ENCODE measurements at places on chromosomes 11 and 22.
A peak's percentile ranks its signal among the peaks of the same experiment; 100 is the strongest.

- no peak for DNase-seq
Measured at GRCh38 chr22:28560046-28560742, 119.4 kb downstream of the TTC28 start.

DNA sequence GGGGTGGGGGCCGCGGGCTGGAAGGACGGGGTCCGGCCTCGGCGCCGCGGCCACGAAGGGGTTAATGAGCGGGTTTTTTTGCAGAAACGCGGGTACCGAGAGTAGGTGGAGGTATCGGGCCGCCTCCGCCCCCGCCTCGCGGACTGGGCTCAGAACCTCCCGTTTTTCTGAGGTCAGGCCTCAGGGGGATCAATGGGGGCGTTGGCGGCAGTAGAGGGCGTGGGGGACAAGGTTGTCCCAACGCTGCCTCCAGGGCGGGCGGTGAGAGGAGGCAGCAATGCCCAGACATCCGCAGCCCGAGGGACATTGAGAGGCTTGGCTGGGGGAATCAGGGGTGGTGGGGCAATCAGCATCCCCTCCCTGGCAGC is 34.8 kb upstream of the PRODH start:
- no peak for DNase-seq

DNA sequence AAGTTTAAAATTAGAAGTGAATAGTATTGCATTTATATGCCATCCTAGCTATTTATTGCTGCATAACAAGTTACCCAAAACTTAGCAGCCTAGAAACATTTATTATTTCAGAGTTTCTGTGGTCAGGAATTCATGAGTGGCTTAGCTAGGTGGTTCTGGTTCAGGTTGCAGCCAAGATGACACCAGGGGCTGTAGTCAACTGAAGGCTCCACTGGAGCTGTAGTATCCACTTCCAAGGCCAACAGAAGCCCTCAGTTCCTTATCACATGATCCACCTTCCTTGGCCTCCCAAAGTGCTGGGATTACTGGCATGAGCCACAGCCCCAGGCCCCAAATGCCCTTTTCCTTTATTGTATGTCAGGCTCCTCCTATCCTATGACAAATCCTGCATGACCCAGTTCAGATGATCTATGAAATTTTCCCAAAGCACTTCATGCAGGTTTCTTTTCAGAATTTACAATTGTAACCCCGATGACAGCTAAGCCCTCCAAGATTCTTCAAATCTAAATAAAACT is 6.1 kb upstream of the ALG8 start:
- no peak for DNase-seq

DNA sequence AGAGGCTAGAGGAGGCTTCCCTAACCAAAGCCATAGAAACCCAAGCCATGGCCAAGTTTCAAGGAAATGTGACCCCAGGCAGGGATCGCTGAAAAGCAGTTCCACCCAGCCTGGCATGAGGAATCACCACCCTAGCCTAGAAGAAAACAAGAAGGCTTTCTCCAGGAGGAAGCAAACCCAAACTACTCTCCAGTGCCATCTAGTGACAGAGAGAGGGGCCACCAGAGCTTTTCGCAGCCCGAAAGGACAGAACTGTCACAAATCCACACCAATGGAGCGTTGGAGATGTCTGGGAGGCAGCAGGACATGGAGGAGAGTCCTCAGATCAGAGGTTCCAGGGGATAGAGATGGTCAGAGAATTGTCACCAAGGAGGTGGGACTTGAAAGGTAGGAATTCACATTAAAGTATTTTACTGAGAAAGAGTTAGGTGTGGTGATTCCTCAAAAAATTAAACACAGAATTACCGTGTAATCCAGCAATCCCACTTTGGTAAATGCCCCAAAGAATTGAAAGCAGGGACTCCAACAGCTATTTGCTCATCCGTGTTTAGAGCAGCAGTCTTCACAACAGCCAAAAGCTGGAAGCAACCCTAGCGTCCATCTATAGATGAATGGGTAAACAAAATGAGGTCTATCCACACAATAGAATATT is 67.3 kb upstream of the NUP50 start:
- DNase-seq = peak; percentile 16

DNA sequence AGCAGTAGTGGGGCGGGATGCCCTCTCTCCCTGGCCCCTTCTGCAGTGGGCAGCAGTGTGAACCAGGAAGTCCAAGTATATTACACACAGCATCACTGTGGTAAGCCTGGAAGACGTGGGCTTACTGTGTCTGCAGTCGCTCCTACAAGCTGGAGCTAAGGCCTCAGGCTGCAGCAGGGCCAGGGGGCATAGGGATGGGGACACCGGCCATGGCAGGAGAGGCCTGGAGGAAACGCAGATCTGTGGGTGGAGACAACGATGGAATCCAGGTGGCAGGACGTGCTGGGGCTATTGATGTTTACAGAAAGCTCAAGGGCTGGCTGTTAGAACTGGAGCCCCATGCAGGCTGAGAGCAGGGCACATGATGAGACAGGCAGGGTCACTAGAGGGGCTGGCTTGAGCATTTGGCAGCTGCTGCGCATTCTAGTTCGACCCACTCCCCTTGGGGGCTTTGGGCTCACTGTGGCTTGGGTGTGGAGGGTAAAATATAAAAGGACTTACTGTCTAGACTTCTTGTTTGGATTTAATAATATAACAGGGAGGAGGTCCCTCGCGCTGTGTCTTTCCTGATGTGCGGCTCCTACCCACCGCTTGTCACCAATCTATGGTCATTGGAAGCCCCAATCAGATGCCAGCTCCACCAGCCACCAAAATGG is 539.5 kb downstream of the TBC1D22A start:
- no peak for DNase-seq

GRCh38 chr11:133793271-133794035 is 51.9 kb downstream of the SPATA19 start:
- no peak for DNase-seq

DNA sequence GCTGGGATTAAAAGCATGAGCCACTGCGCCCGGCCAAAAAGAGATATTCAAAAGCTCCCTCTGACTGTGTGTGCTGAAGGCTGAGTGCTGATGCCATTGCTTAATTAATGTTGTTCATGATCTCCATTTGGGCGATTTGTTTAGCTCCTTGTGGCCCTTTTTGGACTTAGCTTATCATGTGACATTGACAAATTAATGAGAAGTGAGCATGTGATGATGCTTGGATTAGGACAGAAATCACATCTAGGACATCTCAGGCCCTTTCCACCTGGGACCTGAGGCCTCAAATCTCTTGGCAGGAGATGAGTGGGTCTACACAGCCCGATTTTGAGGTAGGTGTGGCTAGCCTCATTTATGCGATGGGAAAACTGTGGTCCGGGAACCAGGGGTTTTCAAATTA is 10.4 kb downstream of the EHF start:
- no peak for DNase-seq

DNA sequence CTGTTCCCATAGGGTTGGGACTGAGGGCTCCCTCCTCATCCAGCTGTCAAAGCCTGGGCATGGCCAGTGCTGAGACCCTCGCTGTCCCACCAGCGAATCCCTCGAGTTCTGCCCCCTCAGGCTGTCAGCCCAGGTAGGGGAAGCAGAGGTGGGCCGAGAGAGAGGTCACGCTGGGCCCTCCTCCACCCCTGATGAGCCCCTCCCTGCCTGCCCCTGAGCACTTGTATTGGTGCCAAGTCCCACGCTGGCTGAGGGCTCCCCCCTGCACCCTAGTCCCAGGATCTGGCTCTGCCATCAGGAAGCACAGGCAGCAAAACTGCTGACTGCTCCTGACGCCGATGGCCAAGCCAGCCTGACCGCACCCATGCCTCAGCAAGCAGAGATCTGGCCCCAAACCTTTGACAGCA is 3.3 kb downstream of the PRR33 start:
- no peak for DNase-seq

- no peak for DNase-seq
Measured at GRCh38 chr11:82047200-82047599, 686.5 kb downstream of the FAM181B start.

- no peak for DNase-seq
Measured at GRCh38 chr11:112082729-112083128, 3.8 kb downstream of the TIMM8B start.

- DNase-seq = no peak
Measured at GRCh38 chr11:121383716-121384115, 68.4 kb upstream of the SORL1 start.

GRCh38 chr22:35761037-35761436 is 43.4 kb downstream of the APOL5 start:
- no peak for DNase-seq

DNA sequence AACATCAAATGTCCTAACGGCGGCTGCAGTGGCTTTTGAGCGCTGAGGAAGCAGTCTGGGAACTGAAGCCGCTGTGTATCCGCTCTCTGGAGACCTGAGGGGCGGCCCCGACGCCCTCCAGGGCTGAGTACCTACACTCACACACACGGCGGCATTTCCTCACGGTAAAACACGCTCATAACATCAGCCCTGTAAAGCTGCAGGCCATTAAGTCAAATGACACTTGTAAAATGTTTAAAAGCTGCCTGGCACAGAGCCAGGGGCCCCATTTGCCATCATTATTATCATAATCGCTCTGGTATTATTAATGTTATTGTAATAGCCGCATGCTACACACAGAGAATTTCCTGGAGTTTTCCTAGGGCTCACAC is 5.1 kb downstream of the CARS1 start:
- no peak for DNase-seq

DNA sequence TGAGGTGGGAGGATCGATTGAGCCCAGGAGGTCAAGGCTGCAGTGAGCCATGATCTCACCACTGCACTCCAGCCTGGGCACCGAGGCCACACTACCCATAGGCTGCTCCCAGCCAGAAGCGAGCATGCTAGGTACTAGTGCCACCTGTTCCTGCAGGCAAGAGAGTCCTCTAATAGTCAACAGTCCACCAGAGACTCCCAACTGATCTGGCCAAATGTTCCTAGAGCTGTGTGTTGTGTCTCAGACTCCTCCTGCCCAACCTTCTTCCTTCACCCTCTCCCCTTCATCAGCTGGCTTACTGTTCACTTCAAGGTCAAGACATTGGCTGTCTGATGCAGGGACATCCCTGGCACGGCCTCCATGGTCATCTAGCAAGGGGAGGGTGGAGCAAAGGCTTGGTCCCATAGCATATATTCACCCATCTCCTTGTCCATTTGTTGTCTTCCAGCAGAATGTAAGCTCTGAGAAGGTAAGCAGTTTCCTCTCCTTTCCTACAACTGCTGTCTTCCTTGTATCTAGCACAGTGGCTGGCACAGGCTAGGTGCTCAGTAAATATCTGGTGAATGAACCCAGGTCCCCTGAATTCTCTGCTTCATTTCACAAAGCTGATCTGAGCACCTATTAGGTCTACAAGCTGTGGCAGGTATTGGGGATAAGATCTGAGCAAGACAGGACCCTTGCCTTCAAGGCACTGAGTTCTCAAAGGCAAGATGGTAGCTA is 126.2 kb upstream of the SERPIND1 start:
- DNase-seq = no peak

- peak; percentile 91 for DNase-seq
Measured at GRCh38 chr11:449889-450808, at the start of gene PTDSS2. Gene PTDSS2, plus strand, starts transcription at chr11:450279. Its CDS starts 177 bp downstream, at chr11:450456.

DNA sequence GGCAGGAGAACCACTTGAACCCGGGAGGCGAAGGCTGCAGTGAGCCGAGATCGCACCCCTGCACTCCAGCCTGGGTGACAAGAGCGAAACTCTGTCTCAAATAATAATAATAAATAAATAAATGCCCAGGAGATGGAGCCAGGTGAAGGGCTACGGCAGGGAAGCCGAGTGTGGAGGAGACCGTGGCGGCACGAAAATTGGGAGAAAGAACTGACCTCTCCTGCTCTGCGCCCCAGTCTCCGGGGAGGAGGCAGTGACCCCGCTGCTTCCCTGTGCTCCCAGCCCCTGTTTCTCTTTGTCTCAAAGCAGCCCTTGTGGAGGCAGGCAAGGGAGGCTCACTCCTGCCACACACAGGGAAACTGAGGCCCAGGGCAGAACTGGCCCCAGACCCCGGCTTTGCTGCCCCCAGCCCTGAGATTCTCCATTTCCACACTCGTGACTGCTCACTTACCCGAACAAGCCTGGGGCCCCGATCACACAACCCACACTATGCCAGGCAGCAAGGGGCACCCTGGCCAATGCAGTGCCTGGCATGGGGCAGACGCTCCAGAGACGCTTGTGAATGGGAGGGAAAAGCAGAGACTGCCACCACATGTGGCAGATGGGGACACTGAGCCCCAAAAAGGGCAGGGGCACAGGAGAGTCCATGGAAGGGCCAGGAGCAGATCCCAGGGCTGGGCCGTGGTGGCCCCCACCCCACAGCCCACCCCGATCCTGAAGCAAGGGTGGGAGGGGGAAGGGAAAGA is 80.4 kb upstream of the PRR5 start:
- DNase-seq = no peak

DNA sequence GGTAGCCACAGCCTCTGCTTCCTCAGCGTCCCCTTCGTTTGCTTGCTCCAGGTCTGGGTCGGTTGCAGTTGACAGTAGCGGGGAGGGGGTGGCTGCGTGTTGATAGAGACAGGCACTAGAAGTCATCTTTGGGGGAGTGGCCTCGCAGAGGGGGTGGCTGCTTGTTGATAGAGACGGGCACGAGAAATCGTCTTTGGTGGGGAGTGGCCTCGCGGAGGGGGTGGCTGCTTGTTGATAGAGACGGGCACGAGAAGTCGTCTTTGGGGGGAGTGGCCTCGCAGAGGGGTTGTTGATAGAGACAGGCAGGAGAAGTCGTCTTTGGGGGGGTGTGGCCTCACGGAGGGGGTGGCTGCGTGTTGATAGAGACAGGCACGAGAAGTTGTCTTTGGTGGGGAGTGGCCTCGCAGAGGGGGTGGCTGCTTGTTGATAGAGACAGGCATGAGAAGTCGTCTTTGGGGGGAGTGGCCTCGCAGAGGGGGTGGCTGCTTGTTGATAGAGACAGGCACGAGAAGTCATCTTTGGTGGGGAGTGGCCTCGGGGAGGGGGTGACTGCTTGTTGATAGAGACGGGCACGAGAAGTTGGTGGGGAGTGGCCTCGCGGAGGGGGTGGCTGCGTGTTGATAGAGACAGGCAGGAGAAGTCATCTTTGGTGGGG is 328.3 kb downstream of the TBC1D22A start:
- DNase-seq = no peak

DNA sequence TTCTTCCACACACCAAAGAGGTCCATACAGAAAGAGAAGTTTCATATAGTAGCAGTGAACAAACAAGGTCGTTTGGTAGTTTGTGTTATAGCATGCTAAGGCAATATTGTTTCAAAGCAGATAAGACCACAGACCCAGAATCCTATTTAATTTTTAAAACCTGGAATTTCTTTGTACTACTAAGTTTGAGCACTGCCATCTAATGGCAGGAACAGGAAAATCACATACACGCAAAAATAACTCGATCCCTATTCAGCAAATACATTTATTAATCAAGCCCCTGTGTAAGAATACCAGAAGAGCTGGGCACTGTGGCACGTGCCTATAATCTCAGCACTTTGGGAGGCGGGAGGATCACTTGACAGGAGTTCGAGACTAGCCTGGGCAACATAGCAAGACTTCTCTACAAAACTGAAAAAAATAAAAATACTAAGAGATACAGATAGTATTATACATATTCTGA is 2.9 kb upstream of the BTBD10 start:
- DNase-seq = no peak

Data from stimulated activated CD8-positive, alpha-beta memory T cell treated with anti-CD3 and anti-CD28 coated beads, Interleukin-7, amount 100 ng/mL, for 24 hours (primary cell).